ENCODE measurements at places on chromosomes 13 and 19. TPM values are rescaled to one million over a fixed set of nuclear protein-coding genes. Genes with fewer than 3 reads are reported as not detected.

SLC25A23 gene
- total RNA-seq = 31.1 TPM

PCDH17 gene
- total RNA-seq = 2.1 TPM

CPAMD8 gene
- total RNA-seq = 2.0 TPM

LGI4 gene
- total RNA-seq = 1.4 TPM

COL5A3 gene
- total RNA-seq = 5.6 TPM

LIN37 gene
- 3.0 TPM for total RNA-seq

- ATAC-seq = peak; percentile 74
Observed at GRCh38 chr19:13033819-13034611, 38.7 kb downstream of the NFIX start.

- no peak for ATAC-seq
Observed at GRCh38 chr19:41860419-41861115, 512 bp downstream of the RPS19 start.

DNA sequence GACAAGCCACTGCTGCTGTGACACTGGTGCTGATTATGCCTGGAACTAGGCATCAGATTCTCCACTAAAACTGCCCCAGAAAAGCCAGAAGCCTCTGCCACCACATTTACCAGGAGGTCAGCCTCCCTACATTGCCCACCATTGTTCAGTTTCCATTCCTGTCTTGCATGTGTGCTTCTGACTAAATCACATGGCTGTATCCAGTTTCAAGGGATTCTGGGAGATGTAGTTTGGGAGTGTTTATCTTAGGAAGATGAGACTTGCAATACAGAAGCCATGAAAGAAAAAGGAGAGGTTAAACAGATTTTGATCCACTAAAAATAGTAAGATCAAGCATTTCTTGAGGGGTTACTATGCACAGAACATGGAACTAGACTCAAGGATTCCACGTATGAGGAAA is 40.7 kb upstream of the SERPINE3 start:
- ATAC-seq = no peak

- ATAC-seq = no peak
Observed at GRCh38 chr19:2055931-2056836, 5.1 kb upstream of the MKNK2 start.

GRCh38 chr19:378706-379105 is 30.2 kb downstream of the C2CD4C start:
- ATAC-seq = no peak

GRCh38 chr19:46756544-46756888 is 10.3 kb upstream of the STRN4 start:
- no peak for ATAC-seq

All from esophagus mucosa (tissue), 1 donor.